ENCODE measurements at places on chromosomes 1 and 21.

- DNase-seq = no peak
Measured at GRCh38 chr1:169653873-169654272, 23.9 kb upstream of the SELP start.

DNA sequence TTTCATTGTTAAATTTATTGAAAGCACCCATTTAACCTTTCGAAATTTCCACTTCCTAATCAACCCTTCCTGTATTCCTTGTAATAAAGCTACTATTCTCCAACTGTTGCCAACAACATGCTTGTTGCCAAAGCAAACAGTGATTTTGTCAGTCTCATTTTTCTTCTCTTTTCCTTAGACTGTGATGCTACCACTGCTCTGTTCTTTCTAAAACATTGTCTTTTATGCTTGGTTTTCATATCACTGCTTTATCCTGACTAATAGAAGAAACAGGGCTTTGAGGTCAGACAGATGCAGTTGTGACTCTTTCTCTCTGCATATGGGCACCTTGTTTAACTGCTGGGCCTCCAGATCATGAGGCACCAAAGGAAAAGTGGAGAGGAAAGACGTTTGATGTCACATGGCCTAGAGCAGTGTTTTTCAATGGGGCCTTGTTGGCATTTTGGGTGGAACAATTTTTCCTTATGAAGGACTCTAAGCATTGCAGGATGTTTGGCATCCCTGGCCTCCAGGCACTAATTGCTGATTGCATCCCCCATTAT is 56.1 kb downstream of the HMCN1 start:
- DNase-seq = no peak

- no peak for DNase-seq
Measured at GRCh38 chr1:203325418-203326091, 20.2 kb downstream of the BTG2 start.

GRCh38 chr21:45893740-45894449 is 87.7 kb upstream of the COL6A1 start:
- no peak for DNase-seq

DNA sequence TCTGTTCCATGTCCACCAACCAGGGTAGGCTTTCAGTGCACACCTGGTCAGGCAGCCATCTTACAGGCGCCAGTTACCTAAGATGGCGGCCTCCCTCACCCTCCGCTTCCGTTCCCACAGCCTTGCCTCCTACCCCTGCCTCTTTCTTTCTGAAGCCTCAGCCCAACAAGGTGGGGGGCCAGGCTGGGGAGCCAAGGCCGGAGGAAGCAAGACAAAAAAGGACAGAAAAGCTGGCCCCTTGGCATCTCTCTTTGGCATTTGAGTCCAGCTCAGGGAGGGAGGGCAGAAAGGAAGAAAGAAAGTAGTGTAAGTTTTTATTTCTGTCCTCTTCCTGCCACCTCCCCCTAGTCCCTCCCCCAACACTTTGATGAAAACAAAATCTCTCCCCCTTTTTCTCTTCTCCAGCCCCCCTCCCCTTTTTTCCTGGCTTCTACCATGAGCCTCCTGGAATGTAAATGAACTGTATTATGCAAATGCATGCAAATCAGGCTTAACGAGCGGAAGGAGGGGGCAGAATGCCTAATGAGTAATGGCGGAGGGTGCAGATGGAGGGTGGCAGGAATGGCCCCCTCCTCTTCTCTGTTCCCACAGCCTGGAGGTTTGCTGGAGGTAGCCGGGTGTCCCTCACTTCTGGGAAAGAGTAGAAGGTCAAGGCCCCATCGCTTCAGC is 43.8 kb downstream of the RHBG start:
- DNase-seq = no peak

DNA sequence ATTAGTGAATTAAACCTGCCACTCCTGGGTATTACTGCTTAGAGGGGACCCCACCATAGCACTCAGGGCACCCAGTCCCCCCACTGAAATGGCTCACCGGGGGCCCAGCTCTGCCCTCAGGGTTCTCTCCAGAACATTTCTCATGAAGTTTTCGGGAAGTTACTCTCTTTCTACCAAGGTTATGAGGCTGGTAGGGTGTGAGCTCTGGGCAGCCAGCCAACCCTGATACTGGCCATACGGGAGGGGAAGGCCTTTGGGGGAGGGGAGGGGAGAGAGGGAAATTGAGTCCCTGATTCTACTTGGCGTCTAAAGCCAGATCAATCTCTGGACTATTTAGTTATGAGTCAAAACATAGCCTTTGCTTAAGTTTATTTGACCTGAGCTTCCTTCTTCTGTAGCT is 12.9 kb upstream of the PDE9A start:
- no peak for DNase-seq

GRCh38 chr1:145985502-145986439 is 10.6 kb downstream of the TXNIP start:
- DNase-seq = no peak

- DNase-seq = no peak
Measured at GRCh38 chr1:64469116-64469976, 583 bp upstream of the CACHD1 start.

GRCh38 chr1:40841602-40842001 is 20.6 kb downstream of the CITED4 start:
- no peak for DNase-seq

DNA sequence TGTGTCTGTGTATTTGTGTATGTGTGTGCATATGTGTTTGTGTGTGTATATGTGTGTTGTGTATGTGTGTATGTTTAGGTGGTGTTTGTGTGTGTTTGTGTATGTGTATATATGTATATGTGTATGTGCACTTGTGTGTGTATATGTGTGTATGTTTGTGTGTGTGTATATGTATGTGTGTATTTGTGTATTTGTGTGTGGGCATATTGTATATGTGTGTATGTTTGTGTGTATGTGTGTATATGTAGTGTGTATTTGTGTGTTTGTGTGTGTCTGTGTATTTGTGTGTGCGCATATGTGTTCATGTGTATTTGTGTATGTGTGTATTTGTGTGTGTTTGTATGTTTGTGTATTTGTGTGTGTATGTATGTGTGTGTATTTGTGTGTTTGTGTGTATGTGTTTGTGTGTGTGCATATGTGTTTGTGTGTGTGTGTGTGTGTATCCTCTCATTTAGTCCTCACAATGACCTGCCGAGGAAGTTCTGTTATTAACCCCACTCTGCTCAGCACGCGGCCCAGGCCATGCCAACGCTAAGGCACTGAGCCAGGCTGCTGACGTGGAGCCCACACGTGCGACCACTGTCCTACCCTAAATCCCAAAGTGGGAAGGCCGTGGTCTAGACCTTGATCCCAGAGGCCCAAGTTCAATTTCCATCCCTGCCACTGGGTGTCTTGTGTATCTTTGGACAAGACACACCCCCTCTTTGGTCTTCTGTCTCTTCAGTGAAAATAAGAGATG is 43.2 kb upstream of the TMEM51 start:
- DNase-seq = no peak

- no peak for DNase-seq
Measured at GRCh38 chr1:151817353-151817730, 12.1 kb upstream of the LINGO4 start.

GRCh38 chr21:26115305-26115704 is 55.3 kb downstream of the APP start:
- DNase-seq = no peak

DNA sequence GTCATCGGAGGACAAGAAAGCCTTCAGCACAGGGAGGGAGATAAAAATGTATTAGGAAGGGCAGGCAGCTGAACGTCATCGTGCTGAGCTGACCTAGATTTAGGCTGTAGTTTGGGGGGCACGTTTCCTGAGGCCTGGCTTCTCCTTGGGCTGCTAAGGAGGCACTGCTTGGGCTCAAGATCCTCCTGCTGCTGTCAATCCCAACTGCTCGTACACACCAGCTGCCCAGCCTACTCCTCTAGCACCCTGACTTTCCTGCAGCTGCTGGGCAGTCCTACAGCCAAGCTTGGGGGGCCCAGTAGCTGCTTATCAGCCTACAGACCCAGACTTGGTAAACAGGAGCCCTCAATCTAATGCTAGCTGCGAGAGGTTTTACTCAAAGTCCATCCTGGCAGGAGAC is 6.2 kb downstream of the TMEM35B start:
- DNase-seq = no peak

GRCh38 chr1:238628110-238628509 is 737.4 kb upstream of the ZP4 start:
- no peak for DNase-seq

- no peak for DNase-seq
Measured at GRCh38 chr21:40516335-40516734, 330.6 kb downstream of the DSCAM start.

DNA sequence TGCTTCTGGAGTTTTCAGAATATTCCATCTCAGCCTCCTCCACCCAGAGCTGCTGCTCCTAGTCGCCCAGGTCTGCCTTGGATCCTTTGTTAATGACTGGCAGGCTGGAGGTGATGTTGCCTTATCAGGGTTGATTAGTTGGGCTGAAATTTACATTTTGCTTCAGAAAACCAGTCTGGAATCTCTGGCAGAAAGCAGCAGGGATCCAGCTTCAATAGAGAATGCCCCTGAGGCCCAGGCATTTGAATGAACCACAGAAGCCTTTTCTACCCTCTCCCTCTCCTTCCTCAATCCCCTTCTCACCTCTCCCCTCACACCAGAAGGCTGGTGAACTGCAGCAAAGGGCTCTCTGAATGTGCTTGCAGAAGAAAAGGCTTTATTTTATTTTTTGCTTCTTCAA is 83.2 kb downstream of the PLXNA2 start:
- no peak for DNase-seq

DNA sequence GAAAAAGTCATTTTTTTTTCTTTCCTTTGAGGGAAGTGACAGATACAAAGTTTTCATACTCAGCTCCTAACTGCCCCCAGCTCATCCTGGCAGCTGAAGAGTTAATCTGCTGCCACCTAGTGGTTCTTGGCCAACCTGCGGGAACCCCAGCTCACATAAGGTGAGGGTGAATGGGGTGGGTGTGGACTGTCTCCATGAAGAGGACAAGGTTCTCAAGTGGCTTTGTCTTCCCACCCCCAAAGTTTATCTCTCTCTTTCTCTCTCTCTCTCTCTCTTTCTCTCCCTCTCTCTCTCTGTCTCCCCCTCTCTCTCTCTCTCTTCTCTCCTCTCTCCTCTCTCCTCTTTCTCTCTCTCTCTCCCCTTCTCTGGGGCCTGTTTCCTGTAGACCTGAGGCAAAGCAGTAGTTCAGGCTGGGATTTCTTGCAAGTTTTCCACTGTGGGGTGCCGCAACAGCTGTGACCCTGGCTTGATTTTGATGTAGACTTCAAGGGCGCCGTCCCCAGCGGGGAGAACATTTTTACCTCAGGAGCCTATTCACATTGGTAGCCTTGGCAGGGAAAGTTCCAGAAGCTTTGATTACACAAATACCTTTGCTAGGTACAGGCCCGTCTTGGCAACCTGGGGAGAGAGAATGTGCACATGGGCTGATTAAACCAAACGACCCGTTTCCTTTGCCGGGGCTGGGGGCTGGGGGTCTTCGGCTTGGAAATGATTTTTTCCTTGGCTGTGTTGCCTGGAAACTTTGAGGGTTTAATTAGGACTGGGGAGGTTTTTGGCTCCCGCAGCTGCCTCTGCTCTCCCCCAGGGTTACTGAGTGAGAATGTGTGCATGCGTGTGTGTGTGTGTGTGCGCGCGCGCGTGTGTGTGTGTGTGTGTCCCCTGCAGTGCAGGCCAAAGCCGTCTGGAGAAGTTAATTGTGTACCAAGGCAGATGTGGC is 135.9 kb downstream of the TM2D1 start:
- no peak for DNase-seq

GRCh38 chr1:198167436-198167934 is 10.7 kb downstream of the NEK7 start:
- DNase-seq = no peak

DNA sequence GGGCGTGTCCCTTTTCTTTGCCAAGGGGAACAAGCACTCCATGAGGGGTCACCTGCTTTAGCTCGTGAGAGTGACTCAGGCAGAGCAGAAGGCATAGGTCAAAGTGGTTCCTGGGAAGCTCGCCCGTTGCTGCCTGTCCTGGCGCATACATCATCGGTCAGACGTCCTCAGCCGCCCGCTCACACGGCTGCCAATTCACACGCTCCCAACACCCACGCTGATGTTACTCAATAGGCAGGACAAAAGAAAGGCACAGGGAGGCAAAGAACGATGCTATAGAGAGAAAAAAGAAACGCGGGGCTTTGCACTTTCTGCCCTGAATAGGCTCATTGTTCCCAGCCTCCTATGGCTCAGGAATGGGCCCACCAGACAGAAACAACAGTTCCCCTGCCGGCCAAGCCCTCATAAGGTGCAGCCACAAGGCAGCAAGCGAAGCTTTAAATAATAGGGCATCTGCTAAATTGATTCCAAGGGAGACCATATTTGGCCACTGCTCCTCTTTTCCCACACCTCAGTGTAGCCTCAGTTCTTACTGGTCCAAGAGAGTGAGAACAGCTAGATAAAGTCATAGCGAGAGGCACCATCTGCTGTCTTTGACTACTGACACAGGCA is 38.7 kb downstream of the VTCN1 start:
- no peak for DNase-seq

- no peak for DNase-seq
Measured at GRCh38 chr1:175890958-175891357, 147.6 kb upstream of the TNR start.

- DNase-seq = no peak
Measured at GRCh38 chr1:44805311-44806024, 1.7 kb downstream of the DYNLT4 start.

DNA sequence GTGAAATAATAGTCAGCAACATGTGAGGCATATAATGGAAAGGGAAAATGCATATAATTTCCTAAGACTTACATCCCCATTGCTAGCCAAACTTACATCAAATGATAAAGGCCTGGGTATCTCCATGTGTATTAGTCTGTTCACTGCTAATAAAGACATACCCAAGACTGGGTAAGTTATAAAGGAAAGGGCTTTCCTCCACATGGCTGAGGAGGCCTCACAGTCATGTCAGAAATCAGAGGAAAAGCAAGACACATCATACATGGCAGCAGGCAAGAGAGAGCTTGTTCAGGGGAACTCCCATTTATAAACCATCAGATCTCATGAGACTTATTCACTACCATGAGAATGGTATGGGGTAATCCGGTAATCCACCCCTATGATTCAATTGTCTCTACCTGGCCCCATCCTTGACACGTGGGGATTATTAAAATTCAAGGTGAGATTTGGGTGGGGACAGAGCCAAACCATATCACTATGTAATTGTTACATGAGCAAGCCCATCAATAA is 161.5 kb upstream of the SAMSN1 start:
- DNase-seq = no peak

DNA sequence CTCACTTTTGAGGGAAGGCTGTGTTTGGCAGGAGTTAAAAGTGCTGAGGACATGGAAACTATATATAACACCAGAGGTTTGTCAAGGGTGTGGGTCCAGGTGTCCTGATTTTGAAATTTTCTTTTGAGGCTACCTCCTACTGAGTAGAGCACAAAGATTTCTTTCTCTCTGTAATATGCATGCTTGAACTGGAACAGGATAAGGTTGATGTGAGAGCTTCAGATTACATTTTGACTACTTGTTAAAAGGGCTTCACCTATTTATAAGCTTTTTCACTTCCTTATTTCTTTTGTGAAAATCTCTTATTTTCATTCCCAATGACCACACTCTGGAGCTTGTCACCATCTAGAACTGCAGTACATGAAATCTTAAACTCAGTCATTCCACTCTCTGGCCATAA is 59.8 kb upstream of the PLA2G4A start:
- DNase-seq = no peak

GRCh38 chr1:228037401-228038386 is 30.9 kb downstream of the WNT3A start:
- DNase-seq = no peak

Data from stimulated activated CD4-positive, alpha-beta T cell treated with anti-CD3 and anti-CD28 coated beads, Interleukin-15, amount 100 ng/mL, for 1 hour (primary cell).